ENCODE measurements at places on chromosomes 4 and X. TPM values are rescaled to one million over a fixed set of nuclear protein-coding genes. Genes with fewer than 3 reads are reported as not detected.

- H3K27me3 ChIP-seq = no peaks in the 10 kb centered on the region
- no peak overlapping the region for H3K4me3 ChIP-seq
- DNase-seq = no peak
- no peak overlapping the region for H3K27ac ChIP-seq
- no peaks in the 10 kb centered on the region for H3K36me3 ChIP-seq
- no peaks in the 10 kb centered on the region for H3K4me1 ChIP-seq
These were observed 18.8 kb downstream of the MSANTD1 start for GRCh38 chr4:3267576-3268394.

DNA sequence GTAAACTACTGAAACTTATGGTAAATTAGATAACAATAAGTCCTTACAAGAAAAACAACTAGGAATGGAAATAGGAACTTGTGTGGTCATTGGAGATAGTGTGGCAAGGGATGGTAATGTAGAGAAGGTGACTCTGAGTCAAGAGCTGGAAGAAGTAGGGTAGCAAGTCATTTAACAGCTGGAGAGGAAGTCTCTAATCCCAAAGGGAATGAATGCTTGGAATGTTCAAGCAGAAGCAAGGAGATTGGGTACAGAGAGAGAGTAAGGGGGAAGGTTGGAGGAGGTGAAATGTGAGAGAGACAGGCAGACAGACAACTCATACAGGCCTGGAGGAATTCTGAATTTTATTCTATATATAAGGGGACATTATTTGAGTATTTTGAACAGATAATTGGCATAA is 260.6 kb upstream of the MAD2L1 start:
- no peaks in the 10 kb centered on the region for H3K27me3 ChIP-seq
- H3K36me3 ChIP-seq = no peaks in the 10 kb centered on the region
- no peak for DNase-seq
- H3K4me1 ChIP-seq = no peaks in the 10 kb centered on the region
- H3K27ac ChIP-seq = no peak overlapping the region

DNA sequence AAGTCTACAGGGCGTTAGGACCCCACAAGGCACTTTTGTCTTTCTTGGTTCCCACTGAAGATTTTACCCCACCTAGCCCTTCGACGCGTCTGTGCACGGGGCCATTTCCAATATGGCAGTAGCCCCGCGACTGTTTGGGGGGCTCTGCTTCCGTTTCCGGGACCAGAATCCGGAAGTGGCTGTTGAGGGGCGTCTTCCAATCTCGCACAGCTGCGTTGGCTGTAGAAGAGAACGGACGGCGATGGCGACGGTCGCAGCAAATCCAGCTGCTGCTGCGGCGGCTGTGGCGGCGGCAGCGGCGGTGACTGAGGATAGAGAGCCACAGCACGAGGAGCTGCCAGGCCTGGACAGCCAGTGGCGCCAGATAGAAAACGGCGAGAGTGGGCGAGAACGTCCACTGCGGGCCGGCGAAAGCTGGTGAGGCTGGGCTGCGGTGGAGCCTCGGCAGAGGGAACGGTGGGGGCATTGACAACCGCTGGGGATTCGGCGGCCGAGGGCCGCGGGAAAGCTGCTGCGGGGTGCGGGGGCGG is at the start of gene USP11:
USP11 (plus strand) TSS at position 207 of the 530 bp plus-strand sequence; CDS start at position 242, 35 bp downstream.
- H3K4me3 ChIP-seq = peak within 1 kb of the TSS; percentile 95
- H3K36me3 ChIP-seq = peaks cover 8% of the 10 kb centered on the region
- peak; percentile 60 for DNase-seq
- peak within 1 kb of the TSS; percentile 99 for H3K27ac ChIP-seq

DNA sequence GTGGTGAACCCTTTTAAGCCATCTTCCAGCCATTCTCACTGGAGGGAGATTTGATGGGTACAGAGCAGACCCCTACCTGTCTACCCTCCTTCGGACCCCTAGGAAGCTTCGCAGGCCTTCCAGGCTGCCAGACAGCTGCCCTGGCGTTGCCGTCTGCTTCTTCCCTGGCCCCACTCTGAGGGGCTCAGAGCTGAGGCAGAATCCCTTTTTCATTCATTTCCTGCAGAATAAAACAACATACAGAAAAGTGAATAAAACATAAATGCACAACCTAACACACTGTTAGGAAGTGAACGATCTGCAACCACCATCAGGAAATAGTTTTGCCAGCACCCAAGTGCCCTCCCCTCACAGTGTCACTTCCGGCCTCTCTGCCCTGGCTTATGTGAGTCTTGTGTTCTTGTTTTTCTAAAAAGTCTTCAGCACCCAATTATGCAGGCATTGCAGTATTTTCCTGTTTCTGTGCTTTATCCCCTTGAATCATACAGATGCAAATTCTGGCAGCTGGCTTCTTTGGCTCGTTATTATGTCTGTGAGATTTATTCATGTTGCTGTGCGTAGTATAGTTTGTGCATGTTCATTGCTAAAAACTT is 5.6 kb upstream of the ADD1 start:
- H3K36me3 ChIP-seq = peaks cover 4% of the 10 kb centered on the region
- no peaks in the 10 kb centered on the region for H3K27me3 ChIP-seq
- peak; percentile 83 for DNase-seq
- H3K4me3 ChIP-seq = peak overlapping the region; percentile 46
- H3K4me1 ChIP-seq = peaks cover 33% of the 10 kb centered on the region

GRCh38 chr4:83212041-83212851 is 72.4 kb downstream of the COQ2 start:
- H3K27me3 ChIP-seq = no peaks in the 10 kb centered on the region
- H3K4me1 ChIP-seq = peaks cover 61% of the 10 kb centered on the region
- DNase-seq = peak; percentile 81
- peak overlapping the region; percentile 82 for H3K27ac ChIP-seq

DNA sequence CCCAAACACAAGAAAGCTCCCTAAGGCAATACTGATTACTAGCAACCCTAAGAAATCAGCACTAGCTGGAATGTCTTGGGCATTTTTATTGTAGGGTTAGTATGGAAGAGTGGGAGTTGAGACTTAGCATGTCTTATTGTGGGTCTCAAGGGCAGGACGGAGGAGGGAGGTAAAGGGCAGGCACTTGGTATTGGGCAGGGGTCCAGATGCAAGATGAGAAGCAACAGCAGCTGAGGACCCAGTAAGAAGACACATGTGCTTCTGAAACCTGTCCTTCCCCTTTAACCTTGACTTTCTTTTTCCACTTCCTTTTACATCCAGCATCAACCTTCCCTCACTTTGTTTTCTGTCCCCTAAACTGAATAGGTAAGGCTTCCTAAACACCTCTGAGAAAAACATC is 37.4 kb downstream of the LARP7 start:
- H3K27ac ChIP-seq = no peak overlapping the region
- no peaks in the 10 kb centered on the region for H3K36me3 ChIP-seq
- no peak for DNase-seq

DNA sequence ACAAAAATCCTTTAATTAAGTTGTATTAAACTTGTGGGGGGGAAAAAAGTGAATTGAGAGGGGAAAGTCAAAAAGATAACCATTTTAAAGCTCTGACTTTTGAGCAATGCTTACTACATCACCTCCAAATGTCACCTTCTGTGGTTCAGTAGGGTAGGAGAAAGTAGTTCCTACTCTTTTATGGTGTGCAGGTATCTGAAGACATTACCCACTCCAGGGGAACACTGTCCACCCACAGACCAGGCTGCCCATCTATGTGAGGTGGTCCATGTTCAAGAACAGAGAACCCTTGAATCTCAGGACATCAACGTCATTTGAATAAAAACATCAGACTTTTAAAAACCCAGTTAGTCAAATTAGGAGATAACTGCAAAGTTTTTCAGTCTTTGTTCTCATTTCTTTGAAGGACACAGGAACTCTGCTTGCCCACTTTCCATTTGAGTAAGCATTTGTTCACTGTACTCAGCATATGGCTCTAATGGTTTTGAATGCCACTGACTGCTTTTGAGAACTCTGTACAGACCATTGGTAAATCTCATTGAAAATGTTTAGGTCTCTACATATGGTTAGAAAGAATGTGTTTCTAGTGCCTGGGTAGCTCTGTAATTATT is 18.4 kb downstream of the NMU start:
- H3K27me3 ChIP-seq = no peaks in the 10 kb centered on the region
- H3K4me1 ChIP-seq = no peaks in the 10 kb centered on the region
- DNase-seq = no peak
- H3K36me3 ChIP-seq = no peaks in the 10 kb centered on the region

GRCh38 chr4:176751061-176751460 is 41.7 kb downstream of the VEGFC start:
- DNase-seq = no peak
- no peak overlapping the region for H3K4me3 ChIP-seq
- no peaks in the 10 kb centered on the region for H3K27me3 ChIP-seq
- H3K36me3 ChIP-seq = no peaks in the 10 kb centered on the region
- H3K27ac ChIP-seq = no peak overlapping the region
- no peaks in the 10 kb centered on the region for H3K4me1 ChIP-seq

GRCh38 chr4:24669751-24670150 is 85.4 kb upstream of the DHX15 start:
- H3K4me3 ChIP-seq = no peak overlapping the region
- H3K4me1 ChIP-seq = no peaks in the 10 kb centered on the region
- no peak for DNase-seq
- no peaks in the 10 kb centered on the region for H3K27me3 ChIP-seq
- no peak overlapping the region for H3K27ac ChIP-seq

SH3BGRL gene
- 78.2 TPM for total RNA-seq
